Left forelimb (tissue), 1 donor: ENCODE measurements at places on chromosomes 13 and 19.
A peak's percentile ranks its signal among the peaks of the same experiment; 100 is the strongest.

GRCh38 chr19:49200238-49200862 lies 42.8 kb downstream of the TRPM4 start:
- DNase-seq = no peak

GRCh38 chr13:98429977-98430736 lies 146.8 kb downstream of the STK24 start:
- no peak for DNase-seq

- DNase-seq = no peak
Observed at GRCh38 chr13:73387318-73387717, 328.5 kb downstream of the KLF5 start.

- no peak for DNase-seq
Observed at GRCh38 chr13:76035711-76036110, 399.6 kb downstream of the LMO7 start.

DNA sequence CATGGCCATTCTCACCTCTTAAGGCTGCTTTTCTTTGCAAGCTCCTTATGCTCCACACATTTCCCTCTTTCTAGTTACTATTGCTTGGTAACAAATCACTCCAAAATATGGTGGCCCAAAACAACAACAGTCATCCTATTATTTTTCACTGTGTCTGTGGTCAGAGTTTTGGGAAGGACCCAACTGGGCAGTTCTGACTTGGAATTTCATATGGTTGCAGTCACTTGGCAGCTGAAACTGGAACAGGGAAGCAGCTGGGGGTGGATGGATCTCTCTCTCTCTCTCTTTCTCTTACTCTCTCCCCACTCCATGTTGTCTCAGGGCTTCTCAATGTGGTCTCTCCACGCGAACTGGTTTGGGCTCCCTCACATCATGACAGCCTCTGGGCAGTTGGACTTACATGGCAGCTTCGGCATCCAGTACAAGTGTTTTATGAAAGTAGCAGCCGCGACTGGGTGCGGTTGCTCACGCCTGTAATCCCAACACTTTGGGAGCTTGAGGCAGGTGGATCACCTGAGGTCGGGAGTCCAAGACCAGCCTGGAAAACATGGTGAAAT lies 39.6 kb downstream of the NUMBL start:
- no peak for DNase-seq

DNA sequence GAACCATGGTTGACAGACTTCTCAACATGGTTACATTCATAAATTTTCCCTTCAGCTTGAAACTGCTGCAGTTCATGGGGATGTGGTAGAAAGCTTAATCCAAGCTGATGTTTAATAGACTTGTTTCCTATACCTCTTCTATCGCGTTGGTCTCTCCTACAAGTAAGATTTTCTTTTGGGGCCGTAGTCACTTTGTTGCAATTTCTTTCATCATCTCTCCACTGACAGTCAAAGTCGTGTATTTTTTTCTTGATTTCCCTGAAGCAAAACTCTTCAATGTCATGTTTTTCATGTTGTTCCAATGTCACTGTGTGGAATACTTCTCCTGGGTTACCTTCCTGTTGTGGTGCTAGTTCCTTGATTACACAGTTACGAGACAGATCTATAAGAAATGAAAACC lies 6.3 kb upstream of the ZNF160 start:
- DNase-seq = no peak

GRCh38 chr19:8490873-8491272 lies 11.6 kb downstream of the PRAM1 start:
- no peak for DNase-seq

GRCh38 chr13:85590231-85590931 lies 208.8 kb downstream of the SLITRK6 start:
- no peak for DNase-seq

- DNase-seq = no peak
Observed at GRCh38 chr19:13094771-13095392, 7.8 kb downstream of the LYL1 start.

GRCh38 chr19:38273499-38273898 lies 9.1 kb downstream of the SPINT2 start:
- DNase-seq = no peak

- DNase-seq = peak; percentile 80
Observed at GRCh38 chr19:1864480-1865171, 1.2 kb upstream of the KLF16 start.
